ENCODE measurements at places on chromosomes 6 and 20.

DNA sequence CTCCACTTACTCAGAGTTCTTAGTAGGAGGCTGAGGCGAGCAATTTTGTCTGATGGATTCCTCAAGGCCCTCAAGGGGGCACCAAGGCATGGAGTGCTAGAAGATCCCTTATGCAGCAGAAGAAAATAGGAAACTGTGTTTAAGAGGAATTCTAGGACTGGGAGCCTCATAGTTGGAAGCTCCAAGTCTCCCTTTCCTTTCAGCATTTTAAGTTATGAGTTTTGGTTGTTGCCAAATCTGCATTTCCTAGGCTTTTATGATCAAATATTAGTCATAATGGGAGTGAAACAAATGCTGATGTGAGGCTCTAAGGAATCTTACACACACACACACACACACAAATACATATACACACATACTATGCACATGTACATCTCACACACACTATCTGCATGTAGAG is 714.0 kb downstream of the UTRN start:
- no peak for DNase-seq

DNA sequence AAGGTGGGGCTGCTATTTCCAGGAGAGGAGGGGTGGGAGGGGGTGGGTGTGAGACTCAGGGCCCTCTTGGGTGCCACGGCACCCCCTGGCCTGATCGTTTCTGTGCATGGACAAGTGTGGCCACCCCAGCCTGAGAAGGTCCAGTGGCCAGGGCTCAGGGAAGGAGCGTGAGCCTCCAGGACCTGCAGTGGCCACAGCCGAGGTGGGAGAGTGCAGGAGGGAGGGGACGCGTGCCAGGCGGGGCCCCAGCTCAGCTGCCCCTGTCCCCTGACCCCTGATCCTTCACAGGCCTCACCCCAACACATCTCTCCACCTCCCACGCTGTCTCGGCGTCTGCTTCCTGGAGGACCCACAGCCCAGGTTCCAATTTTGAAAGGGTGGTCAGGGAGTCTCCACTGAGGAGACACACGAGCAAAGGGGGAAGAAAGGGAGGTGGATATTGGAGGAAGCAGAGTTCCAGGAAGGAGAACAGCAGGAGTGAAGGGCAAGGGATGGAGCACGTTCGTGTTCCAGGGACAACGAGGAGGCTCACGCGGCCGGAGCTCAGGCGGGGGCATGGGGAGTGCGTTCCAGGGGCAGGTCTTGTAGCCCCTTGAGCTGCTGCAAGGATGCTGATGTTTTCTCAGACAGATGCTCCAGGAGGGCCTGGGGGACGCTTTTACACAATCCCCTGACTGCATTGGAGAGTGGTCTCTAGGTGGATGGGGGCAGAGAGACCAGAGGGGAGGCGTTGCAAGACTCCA is 4.2 kb upstream of the HRH3 start:
- no peak for DNase-seq

DNA sequence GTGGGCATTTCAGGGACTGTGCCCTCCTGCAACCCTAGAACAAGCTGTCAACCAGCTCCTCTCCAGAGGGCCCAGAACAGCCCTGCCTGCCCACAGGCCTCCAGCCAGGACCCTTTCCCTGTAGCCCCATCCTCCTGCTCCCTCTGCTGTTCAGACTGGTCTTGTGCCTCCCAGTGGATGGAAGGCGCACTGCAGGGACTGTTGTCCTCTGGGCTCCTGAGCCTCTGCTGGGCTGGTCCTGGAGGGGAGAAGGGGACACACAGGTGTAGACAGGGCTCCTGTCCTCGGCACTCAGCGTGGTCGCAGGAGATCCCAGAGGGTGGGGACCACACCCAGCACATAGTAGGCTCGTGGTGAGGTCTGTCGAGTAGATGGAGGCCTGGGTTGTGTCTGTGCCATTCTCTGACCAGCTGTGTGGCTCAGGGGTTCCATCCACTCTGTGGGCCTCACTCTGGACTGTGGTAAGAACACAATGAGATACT is 11.5 kb downstream of the ITPR3 start:
- DNase-seq: peak; percentile 41

DNA sequence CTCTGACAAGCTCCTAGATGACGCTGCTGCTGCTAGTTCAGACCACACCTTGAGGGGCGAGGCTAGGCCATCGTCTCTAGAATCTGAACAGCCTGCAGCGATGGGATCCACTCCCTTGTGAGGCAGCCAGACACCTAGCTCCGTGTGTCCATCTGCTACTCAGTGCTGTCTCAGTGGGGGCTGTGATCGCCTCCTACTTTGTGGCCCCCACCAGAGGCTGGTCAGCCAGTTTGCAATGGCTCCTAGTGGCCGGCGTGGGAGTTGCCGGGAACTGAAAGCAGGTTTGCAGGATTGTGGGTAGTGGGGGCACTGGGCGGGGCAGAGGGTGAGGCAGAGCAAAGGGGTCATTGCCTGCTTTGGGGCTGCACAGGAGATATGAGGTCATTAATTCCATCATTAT is 2.8 kb downstream of the CCN5 start:
- DNase-seq: no peak

- no peak for DNase-seq
Observed at GRCh38 chr6:107308677-107309076, 150.7 kb downstream of the PDSS2 start.

DNA sequence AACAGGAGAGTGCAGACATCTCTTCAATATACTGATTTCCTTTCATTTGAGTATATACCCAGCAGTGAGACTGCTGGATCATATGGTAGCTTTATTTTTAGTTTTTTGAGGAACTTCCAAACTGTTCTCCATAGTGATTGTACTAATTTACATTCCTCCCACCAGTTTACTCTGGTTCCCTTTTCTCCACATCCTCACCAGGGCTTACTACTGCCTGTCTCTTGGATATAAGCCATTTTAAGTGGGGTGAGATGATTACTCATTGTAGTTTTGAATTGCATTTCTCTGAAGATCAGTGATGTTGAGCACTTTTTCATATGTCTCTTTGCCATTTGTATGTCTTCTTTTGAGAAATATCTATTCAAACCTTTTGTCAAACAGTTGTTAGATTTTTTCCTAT is 64.9 kb upstream of the HMGCLL1 start:
- DNase-seq: no peak
